T-helper 1 cell (primary cell): ENCODE measurements at places on chromosomes 16 and 17.

- no peak for DNase-seq
Observed at GRCh38 chr17:78241277-78242023, 10.0 kb downstream of the TMEM235 start.

DNA sequence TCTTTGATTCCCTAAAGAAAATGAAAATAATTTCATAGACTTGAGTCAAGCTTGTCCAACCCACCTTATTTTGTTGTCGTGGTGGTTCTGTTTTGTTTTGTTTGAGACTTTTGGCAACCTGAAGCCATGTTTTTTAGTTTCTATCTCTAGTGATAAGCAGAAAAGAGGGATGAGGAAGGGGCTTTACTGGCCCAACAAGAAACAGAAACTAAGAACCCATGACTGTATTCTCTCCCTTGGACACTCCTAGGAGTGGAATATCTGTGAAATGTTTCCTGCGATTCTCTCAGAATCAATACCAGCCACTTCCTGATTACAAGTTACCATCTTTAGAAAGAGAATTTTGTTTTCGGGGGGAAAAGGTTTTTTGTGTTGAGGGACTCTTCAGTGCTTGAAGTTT is 207.5 kb downstream of the PRKCA start:
- DNase-seq: no peak

GRCh38 chr16:65672960-65673359 is 551.1 kb upstream of the CDH11 start:
- DNase-seq: no peak

- DNase-seq: no peak
Observed at GRCh38 chr17:10013365-10014112, 108.5 kb upstream of the RCVRN start.

GRCh38 chr16:15575293-15576049 is 67.5 kb downstream of the MARF1 start:
- no peak for DNase-seq

DNA sequence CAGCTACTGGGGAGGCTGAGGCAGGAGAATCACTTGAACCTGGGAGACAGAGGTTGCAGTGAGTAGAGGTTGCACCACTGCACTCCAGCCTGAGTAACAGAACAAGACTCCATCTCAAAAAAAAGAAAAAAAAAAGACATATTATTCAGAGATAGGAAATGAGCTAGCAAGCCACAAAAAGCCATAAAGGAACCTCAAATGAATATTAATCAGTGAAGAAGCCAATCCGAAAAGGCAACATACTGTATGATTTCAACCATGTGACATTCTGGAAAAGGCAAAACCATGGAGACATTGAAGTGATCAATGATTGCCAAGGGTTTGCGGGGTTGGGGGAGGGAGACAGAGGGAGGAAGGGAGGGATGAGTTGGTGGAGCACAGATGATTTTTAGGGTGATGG is 8.4 kb upstream of the EXOC7 start:
- no peak for DNase-seq

- DNase-seq: no peak
Observed at GRCh38 chr16:31696968-31697743, 169.5 kb downstream of the AHSP start.

- no peak for DNase-seq
Observed at GRCh38 chr16:83335076-83335475, 472.7 kb upstream of the HSBP1 start.

DNA sequence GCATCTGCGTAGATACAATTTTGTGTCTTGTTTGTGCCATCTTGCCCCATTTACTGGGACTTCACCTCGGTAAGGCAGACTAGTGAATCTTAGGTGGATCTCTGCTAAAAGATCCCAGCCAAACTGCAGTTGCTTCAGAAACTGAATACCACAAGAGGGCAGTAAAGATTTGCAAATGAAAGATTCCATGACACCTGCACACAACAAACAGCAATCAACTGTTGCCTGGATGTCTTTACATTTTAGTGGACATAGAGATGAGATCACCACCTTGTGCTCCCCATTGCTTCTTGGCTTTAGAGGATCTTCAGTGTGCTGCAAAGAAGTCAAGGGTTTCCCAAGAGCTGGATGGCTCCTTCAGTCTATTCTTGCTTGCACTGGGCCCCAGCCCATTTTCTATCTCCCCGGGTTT is 119.2 kb upstream of the CACNG5 start:
- no peak for DNase-seq

DNA sequence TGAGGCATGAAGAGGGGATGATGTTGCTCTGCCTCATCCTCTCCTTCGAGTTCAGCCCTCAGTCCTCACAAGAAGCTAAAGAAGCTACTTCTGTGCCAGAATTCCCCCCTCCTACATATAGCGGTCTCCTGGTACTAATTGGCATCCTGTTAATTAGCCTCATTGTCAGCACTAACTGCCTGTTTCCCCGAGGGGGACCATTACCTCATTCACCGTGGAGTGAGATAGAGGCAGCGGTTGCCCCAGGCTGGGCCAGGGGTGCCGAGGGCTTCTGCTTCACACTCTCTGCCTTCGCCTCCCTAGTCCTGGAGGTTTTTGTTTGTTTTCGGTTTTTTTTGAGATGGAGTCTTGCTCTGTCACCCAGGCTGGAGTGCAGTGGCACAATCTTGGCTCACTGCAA is 5.7 kb upstream of the MINK1 start:
- DNase-seq: no peak

GRCh38 chr16:2719328-2720063 is 528 bp downstream of the PRSS27 start:
- DNase-seq: no peak
